Activated T-cell treated with anti-CD3 and anti-CD28 coated beads for 24 hours (primary cell): ENCODE measurements at places on chromosomes 5 and 9.

- no peak for DNase-seq
Observed at GRCh38 chr5:39371367-39371635, 7.0 kb upstream of the C9 start.

DNA sequence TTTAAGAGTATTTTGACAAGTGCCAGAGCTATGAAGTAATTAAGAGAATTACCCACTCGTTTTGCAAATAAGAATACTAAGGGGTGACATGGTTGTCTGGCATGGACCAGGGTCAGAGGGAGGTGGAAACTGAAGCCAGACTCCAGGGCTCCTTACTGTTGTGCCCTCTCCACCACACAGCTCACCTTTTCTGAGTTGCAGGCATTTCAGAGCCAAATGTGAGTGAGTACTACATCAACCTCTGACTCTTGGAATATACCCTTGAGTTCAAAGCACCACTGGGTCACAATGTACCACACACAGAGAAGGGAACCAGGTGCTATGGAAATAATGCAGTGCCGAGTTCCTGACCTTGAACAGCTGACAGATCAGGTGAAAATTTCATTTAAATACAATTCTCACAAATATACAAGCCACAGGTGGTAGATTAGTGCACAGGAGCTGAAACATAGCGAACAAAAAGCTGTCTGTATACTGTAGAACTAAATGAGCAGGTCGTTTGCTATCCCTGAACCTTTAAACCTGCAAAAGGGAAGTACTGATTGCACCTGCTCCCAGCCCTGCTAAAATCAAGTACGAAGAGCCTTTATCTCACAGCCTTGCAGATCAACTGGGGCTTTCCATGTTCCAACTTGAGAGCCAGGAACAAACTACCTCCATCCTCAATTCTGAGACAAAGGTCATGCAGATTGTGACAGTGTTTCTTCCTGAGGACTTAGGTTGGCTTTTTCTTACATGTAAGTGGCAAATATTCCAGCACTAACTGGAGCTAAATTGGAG lies 57.0 kb downstream of the GOLM1 start:
- DNase-seq, result no peak

- no peak for DNase-seq
Observed at GRCh38 chr9:19018201-19018600, 14.8 kb downstream of the SAXO1 start.

- DNase-seq, result no peak
Observed at GRCh38 chr5:135100011-135100410, 66.0 kb upstream of the PITX1 start.

GRCh38 chr9:89536145-89536574 lies 38.2 kb upstream of the SEMA4D start:
- DNase-seq, result no peak

DNA sequence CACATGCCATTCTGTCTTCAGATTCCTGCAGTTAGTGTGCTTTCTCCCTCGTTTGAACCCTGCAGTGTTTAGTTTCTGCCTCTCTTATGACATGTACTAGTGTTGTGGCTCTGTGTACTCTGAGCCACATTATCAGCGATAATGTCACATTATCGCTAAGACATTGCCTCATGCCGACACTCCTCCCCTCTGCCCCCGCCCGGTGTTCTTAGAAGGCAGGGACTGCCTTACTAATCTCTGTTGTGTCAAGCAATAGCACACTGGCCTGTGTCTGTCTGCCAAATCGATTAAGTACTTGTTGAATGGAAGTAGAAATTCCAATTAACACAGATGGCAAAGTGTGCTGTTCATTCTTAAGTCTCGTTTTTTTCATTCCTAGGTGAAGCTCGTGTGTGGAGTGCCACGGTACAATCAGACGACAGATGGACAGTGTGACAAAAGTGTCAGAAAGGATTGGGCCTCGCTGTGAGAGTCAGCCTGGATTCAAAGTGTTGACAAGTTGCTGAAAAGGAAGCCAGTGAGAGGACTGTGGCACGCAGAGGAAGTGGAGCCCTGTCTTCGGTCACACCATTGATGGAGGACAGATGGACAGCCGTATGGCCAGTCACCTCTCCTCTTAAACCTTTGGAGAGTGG lies 10.5 kb downstream of the PIK3R1 start:
- no peak for DNase-seq

DNA sequence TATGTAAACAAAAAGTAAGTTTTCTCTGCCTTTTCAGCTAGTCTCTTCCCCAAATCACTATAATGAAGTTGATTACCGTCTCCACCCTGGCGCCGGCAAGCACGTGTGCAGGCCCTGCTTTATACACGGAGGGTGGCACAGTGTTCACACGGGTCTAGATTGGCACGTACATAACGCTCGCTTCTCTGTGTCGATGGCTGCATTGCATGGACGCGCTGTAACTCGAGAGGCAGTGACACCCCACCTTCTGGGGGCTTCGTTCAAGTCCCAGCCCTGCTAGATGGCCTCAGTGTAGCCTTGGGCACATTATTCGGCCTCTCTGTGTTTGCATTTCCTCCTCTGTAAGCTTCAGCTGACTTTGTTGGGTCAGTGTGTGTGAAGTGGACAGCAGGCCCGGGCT lies 223.9 kb downstream of the FANCC start:
- DNase-seq, result no peak

DNA sequence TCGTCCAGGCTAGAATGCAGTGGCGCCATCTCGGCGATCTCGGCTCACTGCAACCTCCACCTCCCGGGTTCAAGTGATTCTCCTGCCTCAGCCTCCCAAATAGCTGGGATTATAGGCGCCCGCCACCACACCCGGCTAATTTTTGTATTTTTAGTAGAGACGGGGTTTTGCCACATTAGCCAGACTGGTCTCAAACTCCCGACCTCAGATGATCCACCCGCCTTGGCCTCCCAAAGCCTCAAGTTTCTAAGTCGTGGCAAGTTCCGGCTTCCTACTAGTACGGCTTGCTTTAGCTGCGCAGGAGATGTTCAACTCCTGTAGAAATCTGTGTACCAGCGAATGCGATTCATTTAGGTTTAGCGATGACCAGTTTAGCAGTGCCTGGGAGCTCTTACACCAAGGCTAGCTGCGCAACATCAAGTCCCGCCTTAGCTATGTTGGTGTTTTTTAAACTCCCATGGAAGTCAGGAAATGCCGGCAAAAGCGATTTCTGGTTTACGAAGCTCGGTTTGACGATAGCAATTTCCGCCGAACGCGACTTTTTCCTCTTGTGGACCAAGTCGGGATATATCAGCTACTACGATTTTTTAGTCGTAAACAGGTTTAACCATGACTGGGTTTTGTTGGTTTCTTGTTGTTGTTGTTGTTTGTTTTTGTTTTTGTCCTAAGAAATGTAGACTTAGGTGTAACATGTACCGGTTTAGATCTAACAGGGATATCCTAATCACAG lies 46.4 kb downstream of the ANXA2R start:
- DNase-seq, result no peak

- DNase-seq, result no peak
Observed at GRCh38 chr5:40599676-40600075, 80.0 kb upstream of the PTGER4 start.

GRCh38 chr5:142926549-142926948 lies 156.4 kb downstream of the ARHGAP26 start:
- DNase-seq, result no peak

DNA sequence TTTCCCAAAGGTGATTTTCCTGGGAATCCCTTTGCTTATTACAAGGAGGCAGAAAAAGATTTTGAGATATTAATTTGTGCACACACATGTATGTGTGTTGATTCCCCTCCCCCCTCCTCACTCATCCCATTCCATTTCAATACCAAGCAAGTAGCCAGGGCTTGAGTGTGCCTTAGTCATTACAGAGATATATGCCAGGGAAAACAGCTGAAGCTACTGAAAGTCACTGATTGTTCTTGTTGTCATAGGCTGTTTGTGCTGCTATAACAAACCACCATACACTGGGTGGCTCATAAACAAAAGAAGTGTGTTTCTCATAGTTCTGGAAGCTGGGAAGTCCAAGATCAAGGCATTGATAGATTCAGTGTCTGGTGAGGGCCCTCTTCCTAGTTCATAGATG lies 158.6 kb downstream of the BAAT start:
- no peak for DNase-seq

DNA sequence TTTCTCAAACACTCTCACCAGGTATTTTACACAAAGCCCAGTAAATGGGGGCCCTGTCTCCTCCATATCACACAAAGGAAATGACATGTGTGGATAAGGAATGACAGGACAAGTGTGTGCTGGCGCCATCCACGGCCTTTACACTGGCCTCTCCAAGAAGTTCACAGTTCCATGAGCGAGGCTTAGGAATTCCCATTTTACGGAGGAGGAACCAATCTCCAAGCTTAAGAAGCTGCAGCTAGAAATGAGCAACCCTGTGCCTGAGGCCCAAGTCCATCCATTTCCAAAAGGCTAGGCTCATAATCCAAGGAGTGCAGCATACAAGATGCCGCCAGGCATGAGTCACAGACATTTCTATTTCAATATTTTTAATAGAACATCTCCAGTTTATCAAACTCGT lies 203.4 kb downstream of the AUH start:
- DNase-seq, result no peak

DNA sequence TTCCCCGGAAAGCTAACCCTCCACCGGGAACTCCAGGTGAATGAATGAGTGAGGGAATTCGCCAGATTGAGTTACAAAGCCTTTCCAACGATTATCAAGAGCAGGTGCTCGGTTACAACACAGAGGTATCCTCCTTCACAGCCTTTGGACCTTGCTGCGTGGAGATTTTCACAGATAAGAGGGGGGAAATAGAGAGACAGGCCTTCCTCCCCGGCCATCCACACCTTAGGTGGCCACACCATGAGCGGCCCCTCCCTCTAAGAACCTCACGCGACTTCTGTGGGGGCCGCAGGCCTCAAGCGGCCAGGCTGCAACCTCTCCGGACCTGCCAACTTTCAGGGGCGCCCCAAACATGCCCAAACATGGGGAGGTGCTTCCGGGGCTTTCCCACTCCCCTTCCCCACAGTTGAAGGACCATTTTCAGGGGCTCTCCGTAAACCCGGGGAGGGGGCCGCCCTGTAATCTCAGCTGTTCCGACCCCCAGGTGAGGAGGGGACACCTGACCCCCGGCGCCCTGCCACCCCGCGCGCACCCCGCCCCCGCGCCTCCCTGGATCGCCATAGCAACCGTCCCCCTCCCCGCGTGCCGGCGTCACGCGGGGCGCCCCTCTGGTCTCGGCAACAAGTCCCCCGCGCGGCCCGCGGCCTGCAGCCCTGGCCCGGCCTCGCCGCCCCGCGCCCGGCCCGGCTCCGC lies 603 bp downstream of the DENND1A start:
- no peak for DNase-seq

GRCh38 chr5:10424124-10424731 lies 17.5 kb upstream of the ROPN1L start:
- no peak for DNase-seq

GRCh38 chr9:23830929-23831730 lies 5.1 kb upstream of the ELAVL2 start:
- no peak for DNase-seq

- no peak for DNase-seq
Observed at GRCh38 chr5:135246923-135247795, 151.9 kb downstream of the MACROH2A1 start.

- DNase-seq, result no peak
Observed at GRCh38 chr9:105318729-105319191, 74.3 kb downstream of the SLC44A1 start.

DNA sequence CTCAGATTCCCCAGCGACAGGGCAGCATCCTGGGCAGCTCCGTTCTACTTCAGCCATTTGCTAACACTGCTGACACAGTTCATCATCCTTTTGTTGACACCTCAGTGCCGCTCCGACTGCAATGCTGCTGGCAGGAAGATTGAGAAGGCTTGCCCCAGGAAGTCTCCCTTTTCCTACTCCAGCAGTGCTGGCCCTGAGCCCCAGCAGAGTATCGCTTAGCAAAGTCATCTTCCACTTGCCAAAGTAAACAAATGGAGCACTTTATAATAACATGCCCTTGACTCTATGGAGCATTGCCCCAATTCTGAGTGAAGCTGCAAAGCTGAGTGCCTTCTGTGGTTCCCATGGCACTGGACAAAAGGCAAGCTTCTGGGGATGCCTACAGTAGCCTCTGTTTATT lies 32.2 kb downstream of the PRLR start:
- DNase-seq, result no peak

DNA sequence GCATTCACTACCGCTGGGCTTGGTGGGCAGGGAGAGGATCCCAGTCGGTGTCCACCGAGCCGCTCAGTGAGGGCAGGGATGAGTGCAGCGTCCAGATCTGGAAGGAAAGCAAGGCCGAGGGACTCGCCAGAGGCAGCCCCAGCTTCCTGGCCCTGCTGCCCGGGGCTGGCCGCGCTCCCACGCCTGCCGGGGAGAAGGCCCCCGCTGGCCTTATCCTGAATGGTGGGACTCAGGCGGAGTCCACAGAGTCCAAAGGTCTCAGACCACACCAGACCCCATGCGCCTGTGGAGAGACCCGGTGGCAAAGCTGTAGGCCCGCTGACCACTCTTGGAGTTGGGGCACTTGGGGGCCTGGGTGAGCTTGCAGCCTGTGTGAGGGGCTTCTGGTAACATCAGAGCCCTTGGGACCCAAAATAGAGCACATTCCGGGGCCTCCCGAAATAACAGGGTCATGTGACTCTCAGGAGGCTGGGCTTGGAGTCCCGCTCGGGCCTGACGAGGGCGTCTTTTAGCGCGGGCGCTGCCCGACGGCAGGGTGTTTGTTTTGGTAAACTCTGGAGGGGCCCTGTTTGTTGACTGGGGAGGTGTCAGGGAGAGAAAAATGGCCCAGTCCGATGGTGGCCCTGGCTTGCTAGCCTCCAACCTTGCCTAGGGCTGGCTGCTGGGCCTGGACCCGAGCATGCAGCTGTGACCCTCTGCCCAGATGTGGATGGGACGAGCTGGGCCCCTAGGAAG lies 2.8 kb downstream of the RXRA start:
- no peak for DNase-seq

GRCh38 chr5:1732238-1732941 lies 67.2 kb downstream of the MRPL36 start:
- DNase-seq, result no peak

DNA sequence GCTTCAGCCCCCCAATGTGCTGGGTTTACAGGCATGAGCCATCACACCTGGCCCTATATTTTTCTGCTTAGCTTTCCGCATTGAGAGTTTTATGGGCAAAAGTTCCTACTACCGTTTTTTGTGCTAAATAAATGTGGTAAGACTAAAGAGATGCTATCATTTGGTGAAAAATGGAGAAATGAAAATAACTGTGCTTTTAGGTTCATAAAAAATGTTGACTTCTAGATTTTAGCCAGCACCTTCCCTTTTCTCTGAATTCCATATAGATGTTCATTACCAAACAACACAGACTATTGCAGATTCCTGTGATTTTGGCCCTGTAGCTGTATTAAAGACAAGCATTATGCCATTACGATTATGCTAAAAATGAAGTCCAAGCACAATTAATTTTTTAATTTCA lies 72.0 kb upstream of the CTSL start:
- DNase-seq, result no peak

GRCh38 chr5:16455668-16456067 lies 9.9 kb downstream of the ZNF622 start:
- no peak for DNase-seq

- DNase-seq, result no peak
Observed at GRCh38 chr5:101515721-101516120, 612.6 kb upstream of the ST8SIA4 start.

DNA sequence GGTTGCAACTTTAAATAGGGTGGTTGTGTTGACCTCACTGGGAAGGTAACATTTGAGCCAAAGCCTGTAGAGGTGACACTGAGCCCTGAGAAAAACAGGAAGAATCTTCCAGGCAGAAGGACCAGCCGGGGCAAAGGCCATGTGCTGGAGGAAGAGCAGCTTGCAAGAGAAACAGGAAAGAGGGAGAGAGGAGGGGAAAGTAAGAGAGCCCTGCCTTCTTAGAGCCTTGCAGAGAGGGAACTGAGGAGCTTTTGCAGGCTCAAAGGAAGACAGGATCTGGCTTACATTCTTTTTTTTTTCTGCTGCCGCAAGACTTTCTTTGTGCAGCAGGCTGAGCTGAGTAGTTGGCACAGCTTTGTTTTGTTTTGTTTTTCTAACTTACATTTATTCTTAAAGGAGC lies 17.4 kb downstream of the C9orf153 start:
- no peak for DNase-seq
